Posterior vena cava (tissue), 2 donors: ENCODE measurements at places on chromosomes 12 and 14. TPM values are rescaled to one million over a fixed set of nuclear protein-coding genes. Genes with fewer than 3 reads are reported as not detected.

The RNASE3 gene
- total RNA-seq, result 0.60 TPM

The MDGA2 gene
- total RNA-seq, result 0.37 TPM

The HOXC9 gene
- total RNA-seq, result 12.0 TPM

The GNS gene
- total RNA-seq, result 102 TPM

The CCND2 gene
- 101 TPM for total RNA-seq

The MAP3K9 gene
- total RNA-seq, result 0.14 TPM

The CPNE8 gene
- total RNA-seq, result 22.8 TPM
